Stimulated activated CD4-positive, alpha-beta T cell treated with anti-CD3 and anti-CD28 coated beads, Interleukin-15, amount 100 ng/mL, for 1 hour (primary cell): ENCODE measurements at places on chromosomes 13 and 19.

- DNase-seq = no peak
Measured at GRCh38 chr19:52297601-52298364, 814 bp downstream of the ZNF480 start.

- no peak for DNase-seq
Measured at GRCh38 chr13:38967446-38967845, 23.2 kb downstream of the STOML3 start.

DNA sequence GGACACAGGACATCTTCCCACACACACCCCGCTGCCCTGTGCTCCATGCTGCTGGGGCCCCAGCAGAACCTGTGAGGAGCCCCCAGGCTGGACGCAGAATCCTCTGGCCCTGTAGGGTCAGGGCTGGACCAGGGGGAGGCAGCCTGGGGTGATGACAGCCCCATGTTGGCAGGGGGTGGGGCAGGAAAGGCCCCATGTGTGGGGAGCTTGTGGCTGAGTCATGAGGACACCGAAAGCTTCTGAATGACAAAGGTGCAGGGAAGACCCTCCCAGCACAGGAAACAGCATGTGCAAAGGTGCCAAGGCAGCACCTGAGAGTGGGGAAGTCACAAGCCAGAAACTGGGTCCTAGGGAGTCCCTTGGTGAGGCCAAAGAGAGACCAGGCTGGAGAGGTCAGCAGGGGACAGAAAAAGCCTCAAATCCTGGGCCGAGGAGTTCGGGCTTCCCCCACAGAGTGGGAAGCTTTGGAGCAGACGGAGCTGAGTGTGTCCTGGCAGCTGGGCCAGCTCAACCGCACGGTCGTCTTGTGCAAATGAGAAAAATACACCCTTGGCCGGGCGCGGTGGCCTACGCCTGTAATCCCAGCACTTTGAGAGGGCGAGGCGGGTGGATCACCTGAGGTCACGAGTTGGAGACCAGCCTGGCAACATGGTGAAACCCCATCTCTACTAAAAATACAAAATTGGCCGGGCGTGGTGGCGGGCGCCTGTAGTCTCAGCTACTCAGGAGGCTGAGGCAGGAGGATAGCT is 17.5 kb downstream of the ATP8B3 start:
- DNase-seq = no peak

GRCh38 chr19:20357921-20358320 is 190.9 kb downstream of the ZNF486 start:
- no peak for DNase-seq

DNA sequence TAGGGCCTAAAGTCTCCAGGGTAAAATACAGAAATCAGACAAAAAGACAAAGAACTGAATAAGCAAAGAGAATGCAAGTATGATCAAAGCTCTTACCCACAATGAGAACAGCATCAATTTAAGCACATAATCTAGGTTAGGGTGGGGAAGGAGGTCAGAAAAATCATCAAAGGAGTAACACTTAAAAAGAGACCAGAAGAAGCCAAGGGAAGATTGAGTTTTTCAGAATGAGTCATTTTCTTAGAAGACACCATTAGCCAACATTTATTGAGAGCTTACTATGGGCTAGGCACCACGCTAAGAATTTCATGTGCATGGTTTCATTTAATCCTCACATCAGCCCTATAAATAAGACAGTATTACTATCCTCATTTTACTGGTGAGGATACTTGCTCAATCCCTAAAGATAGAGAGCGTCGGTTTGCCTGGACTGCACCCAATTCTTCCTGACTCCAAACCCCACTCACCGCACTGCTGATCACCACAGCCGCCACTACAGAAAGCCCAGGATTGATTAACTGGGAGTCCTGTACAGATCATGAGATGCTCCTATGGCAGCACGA is 1.7 kb upstream of the SHISA2 start:
- DNase-seq = no peak

GRCh38 chr19:4064496-4065260 is 2.0 kb downstream of the ZBTB7A start:
- no peak for DNase-seq

DNA sequence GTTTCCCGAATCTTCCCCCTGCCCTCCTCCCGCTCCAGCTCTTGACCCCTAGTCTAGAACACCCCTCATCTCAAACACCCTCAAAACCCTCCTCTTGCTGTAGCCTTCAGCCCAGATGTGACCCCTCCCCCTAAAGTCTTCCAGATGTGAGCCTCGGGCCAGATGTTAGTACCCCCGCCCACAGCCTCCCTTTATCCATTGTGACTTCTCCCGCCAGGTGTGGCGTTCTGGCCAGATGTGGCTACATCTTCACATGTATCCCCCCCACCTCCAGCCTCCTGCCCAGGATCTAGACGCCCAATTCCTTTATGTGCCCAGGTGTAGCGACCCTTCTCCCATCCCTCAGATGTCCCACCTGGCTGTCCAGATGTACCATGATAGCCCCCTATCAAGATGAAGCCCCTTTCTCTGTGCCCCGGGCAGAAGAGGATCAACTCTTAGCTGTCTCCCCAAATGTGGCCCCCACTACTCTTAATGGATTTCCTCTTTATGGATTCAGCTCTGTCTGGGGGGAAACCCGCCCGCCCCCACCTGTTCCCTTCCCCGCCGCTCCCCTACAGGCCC is 517 bp upstream of the LTBP4 start:
- DNase-seq = no peak

DNA sequence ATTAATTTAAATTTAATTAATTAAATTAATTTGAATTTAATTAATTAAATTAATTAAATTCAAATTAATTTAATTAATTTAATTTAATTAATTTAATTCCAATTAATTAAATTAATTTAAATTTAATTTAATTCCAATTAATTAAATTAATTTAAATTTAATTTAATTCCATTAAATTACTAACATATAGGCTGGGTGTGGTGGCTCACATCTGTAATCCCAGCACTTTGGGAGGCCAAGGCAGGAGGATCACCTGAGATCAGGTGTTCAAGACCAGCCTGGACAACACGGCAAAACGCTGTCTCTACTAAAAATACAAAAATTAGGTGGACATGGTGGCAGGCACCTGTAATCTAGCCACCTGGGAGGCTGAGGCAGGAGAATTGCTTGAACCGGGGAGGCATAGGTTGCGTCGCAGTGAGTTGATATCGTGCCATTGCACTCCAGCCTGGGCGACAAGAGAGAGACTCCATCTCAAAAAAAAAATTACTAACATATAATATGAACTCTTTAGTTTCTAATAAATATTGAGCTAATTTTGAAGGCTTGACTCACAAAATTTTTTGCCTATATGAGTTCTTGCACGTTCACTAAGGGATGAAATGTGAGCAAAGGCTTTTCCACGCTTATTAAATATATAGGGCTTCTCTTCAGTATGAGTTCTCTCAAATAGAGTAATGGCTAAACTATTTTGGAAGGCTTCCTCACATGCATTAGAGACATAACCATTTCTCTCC is 9.0 kb upstream of the USP29 start:
- no peak for DNase-seq

- no peak for DNase-seq
Measured at GRCh38 chr13:78802912-78803311, 144.0 kb upstream of the OBI1 start.

DNA sequence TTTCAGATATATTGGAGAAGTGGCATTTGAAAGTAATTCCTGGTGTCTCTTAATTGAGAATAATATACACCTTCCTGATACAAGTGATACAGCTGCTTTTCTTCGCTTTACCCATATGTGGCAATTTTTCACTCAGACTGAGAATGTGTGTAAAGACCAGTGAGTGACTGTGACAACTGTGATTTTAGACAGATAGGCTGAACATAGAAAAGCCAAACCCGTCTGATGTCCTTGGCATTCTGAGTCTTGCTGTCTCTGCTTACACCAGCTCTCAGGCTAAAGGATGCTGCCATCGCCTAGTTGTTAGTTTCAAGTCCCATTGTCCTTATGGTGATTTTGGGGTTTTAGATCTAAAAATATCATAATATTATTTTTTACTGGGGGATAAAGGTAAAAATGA is 492.6 kb downstream of the RFC3 start:
- DNase-seq = no peak

DNA sequence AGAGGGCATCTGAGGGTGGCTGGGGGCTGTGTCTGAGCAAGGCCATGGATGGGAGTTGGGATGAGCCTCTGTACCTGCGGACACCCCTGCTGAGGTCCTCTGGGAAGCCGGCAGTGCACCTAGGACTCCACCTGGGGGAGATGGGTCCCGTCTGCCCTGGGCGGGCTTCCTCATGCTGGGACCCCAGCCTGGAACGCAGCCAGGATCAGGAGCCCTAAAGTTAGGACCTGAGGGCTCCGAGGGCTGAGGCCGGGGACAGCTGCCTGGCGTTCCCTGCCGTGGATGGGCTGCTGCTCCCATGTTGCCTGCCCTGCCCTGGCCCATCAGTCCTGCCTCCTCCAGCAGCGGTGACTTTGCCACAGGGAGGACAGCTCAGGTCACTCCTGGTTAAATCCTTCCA is 26.1 kb downstream of the CRTC1 start:
- DNase-seq = no peak

DNA sequence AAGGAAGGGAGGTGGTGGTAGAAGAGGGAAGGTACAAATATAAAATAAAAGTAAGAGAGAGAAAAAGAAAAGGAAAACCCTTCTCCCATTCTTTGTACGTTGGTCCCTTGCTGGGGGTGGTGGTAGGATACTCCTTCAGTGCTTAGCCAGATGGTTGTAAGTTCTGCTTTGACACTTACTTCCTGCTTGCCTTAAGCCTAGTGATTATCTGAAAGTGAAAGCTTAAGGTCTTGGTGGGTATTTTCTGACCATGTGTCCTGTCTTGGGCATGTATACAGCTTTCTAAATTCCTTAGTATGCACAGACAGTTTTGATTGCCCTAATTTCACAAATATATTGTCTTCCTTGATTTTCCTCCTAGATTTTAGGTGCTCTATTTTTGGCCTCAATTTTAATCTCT is 314.8 kb downstream of the PCDH17 start:
- no peak for DNase-seq

GRCh38 chr13:41111454-41111853 is 21.1 kb downstream of the KBTBD6 start:
- no peak for DNase-seq

DNA sequence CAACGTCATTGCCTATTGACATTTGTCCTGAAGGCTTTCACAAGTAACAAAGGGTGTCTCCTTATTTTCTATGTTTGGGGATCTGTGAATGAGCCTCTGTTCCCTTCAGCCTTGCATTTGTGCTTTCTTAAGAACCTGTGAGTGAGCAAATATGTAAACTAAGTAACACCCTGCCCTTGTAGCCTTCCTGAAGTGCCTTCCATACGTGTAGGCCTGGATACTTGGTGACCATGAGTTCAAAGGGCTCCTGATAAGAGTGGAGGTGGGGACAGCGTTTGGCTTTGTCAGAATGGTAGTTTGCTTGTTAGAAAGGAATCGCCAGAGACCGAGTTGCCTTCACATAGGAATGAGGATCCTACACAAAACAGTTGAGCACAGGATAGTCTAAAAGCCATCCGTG is 14.5 kb upstream of the CCDC97 start:
- DNase-seq = no peak

- DNase-seq = no peak
Measured at GRCh38 chr13:78323040-78323439, 280.3 kb downstream of the POU4F1 start.
